Fibroblast of villous mesenchyme (primary cell): ENCODE measurements at places on chromosomes 13 and 19. TPM values are rescaled to one million over a fixed set of nuclear protein-coding genes. Genes with fewer than 3 reads are reported as not detected.
A peak's percentile ranks its signal among the peaks of the same experiment; 100 is the strongest.

GRCh38 chr13:24194447-24194846, 33.9 kb downstream of the SPATA13 start:
- no peak for DNase-seq

GRCh38 chr13:107690181-107690580, 525.2 kb downstream of the LIG4 start:
- DNase-seq = no peak

DNA sequence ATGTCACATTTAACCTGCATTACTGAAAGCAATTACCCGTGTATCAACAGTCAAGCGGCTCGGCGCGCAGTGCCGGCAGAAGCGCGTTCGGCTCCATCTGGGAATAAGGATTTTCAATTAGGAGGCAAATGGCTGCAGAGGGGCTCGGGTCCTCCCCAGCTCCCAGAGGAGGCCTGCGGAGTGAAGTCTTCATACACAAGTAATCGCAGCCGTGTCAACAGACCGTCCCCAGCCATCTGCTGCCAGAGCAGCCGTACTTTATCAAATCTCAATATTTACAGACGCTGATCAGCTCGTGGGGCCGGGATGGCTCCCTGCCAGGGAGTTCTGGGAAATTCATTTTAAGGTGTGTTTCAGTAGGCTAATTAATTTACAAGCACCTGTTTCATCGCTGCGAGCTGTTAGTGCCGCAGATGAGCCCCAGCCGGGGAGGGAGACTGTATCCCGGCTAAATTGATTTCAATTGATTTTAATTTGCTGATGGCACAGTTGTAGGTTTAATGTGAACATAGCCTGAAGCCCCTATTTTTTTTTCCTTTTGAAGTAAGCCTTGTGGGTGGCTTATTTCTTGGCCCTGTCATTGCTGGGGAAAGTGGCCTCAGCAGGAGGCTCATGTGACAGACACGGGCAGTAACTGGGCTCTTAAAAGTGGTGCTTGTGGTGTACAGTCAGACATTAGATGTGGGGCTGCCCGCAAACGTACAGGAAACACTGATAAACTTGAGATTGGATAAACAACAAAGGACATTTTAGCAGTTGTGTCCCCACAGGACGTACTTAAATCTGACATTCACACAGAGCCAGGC, 252.7 kb downstream of the TEX29 start:
- DNase-seq = no peak

DNA sequence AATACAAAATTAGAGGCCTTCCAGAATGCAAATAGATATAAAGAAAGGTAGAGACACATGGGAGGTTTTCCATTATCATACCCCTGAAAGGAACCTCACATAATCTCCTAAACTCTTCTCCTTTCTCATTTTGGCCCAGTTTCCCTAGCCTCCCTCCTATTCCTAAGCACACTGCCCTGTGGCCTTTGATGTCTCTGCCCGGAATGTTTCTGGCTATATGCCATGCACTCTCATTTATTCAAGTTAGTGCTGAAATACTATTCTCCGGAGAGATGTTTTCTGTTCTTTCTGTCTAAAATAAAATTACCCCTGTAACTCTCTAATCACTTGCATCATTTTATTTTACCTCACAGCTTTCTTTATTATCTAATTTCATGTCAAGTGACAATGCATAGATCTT, 1287.7 kb downstream of the SLITRK5 start:
- DNase-seq = no peak

The DCT gene
- not detected in 2 replicates for total RNA-seq

The MYPOP gene
- total RNA-seq = 2.6 TPM in 2 replicates

The ZNF780B gene
- 12.9 and 13.4 TPM in 2 replicates for total RNA-seq

The NHLRC3 gene
- total RNA-seq = 17.7 and 19.9 TPM in 2 replicates

DNA sequence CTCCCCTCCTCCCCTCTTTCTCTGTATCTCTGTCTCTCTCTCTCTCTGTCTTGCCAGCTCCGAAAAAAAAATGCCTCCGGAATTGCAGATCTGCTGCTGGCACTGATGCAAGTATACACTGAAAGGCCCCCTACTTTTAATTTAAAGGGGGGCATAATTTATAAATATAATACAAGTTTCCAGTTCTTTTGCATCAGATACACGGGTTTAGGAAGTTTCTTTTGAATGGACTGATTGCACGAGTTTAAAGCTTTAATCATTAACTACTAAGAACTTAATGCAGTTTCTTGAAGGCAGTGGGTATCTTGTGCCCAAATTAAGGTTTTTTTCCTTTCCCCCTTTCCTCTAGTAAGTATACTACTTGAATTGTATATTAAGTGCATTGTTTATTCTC, 1.4 kb downstream of the FGF9 start:
- no peak for DNase-seq

DNA sequence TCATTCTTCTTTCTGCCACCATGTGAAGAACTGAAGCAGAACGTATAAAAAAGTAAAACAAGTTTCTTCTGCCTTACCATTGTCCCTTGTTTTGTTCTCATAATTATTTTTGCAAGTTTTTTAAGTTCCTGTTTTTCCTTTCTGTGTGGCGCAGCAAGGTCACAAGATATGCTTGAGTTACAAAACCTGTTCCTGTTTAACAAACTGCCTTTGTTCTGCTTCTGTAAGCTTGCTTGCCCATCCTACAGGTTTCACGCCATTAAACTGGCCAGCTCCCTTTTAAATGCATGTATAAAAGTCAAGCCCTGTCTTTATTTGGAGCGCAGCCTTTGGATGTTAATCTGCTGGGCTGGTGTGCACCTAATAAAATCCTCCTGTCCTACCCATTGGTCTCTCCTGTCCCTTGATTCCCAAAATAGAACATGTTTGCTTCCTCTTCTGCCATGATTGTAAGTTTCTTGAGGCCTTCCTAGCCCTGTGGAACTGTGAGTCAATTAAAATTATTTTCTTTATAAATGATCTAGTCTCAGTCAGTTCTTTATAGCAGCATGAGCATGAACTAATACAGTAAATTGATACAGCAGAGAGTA, 1115.4 kb downstream of the SLITRK1 start:
- no peak for DNase-seq

DNA sequence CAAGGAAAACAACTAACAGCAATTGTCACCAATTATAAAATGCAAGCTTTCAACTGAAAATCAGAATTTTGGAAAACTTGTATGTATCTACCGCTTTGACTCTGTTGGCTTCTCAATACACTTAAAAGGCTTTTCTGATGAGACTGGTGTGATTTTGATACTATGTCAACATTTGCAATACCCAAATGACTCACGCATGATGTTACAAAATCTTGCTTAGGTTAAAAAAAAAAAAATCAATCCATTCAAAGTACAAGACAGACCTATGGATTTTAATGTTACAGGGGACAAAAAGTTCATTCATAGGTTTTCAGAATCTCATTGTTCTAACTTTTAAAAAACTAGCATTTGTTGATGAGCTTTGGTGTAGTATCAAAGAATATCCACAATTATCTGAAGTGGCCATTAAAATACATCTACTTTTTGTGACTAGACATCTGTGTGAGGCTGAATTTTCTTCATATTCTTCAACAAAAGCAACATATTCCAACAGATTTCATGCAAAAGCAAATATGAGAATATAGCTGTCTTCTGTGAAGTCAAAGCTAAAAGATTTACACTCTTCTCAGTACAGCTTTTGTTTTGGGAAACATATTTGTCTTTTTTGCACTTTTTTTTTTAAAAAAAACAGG, 10.7 kb downstream of the ELF1 start:
- DNase-seq = peak; percentile 77

DNA sequence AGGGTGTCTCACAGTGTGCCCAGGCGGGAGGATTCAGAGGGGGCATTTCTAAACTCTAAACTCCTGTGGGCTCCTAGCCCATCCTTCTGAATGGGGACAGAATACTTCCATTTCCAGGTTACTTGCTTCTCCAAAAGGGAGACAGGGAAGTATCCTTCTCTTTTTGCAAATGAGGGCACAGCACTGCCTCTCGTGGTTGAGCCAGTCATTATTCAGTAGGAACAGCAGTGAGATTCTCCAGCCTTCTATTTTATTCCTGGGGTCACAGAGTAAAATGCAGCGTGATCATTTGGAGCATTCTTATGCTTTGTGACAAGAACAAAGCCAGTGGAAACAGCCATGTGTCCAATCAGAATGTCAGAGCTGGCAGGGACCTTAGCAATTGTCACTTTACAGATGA, 15.7 kb upstream of the TSHZ3 start:
- no peak for DNase-seq

DNA sequence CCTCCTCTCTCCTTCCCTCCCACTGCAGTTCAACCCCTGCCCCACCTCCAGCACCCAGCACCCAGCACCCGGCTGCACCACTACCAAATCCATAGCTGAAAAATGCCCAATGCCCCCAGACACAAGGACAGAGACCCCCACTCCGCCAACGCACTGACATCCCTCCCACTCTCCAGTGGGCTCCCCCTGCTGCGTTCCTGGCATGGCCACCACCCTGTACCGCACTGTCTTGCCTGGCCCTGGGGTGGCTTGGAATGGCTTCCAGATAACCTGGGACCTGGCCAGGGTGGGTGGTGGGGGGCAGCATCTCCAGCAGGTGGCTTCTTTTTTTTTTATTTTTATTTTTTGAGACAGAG, 5.8 kb upstream of the MKNK2 start:
- DNase-seq = no peak

GRCh38 chr13:103638706-103639105, 572.5 kb upstream of the SLC10A2 start:
- DNase-seq = no peak

The SHC2 gene
- 0.32 and 0.43 TPM in 2 replicates for total RNA-seq

- no peak for DNase-seq
Observed at GRCh38 chr19:55993492-55993891, 6.9 kb downstream of the NLRP5 start.

- no peak for DNase-seq
Observed at GRCh38 chr19:33235996-33236350, 10.3 kb upstream of the SLC7A10 start.

DNA sequence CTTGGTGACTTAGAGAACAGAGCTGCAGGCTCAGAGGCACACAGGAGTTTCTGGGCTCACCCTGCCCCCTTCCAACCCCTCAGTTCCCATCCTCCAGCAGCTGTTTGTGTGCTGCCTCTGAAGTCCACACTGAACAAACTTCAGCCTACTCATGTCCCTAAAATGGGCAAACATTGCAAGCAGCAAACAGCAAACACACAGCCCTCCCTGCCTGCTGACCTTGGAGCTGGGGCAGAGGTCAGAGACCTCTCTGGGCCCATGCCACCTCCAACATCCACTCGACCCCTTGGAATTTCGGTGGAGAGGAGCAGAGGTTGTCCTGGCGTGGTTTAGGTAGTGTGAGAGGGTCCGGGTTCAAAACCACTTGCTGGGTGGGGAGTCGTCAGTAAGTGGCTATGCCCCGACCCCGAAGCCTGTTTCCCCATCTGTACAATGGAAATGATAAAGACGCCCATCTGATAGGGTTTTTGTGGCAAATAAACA, 9.9 kb downstream of the APOC1 start:
- no peak for DNase-seq
